Activated CD4-positive, CD25-positive, alpha-beta regulatory T cell treated with anti-CD3 and anti-CD28 coated beads, Interleukin-2, amount 50 U/mL, for 72 hours (primary cell): ENCODE measurements at places on chromosomes 12 and 14.

GRCh38 chr12:67819902-67820301, 169.3 kb upstream of the IFNG-AS1 start:
- no peak for DNase-seq

DNA sequence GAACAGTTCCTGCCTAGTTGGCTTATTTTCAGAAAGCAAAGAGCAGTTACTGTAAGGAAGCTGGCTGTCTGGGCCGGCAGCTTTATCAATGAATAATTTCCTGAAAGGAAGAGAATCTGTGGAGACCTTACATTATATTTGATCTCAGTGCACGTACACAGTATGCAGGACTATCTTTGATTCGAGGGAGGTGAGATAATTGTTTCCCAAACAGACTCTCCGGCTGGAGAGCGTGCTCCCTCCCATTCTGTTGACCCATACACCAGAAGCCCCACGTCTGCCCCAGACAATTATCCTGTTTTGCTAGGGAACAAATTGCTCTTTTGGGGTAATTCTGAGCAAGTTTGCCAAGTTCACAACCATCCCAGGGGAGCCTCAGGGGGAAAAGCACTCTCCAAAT, 1115.0 kb downstream of the VRK1 start:
- no peak for DNase-seq

DNA sequence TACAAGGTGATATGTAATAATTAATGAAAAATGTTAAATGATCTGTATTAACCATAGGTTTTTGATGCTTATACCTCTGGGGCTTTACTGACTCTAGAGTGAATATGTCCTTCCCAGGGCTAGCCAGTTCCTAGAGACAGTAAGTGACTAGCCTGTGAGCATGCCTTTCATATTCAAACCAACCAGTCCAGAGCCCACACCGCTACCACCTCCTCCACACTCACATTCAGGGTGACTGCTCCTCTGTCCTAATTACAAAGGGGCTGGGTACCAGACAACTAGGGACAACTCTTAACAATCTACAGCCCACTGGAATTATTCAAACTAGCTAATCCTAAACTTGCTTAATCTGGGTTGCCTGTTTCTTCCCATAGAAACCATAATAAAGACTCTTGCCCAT, 49.0 kb downstream of the RALGAPA1 start:
- no peak for DNase-seq

DNA sequence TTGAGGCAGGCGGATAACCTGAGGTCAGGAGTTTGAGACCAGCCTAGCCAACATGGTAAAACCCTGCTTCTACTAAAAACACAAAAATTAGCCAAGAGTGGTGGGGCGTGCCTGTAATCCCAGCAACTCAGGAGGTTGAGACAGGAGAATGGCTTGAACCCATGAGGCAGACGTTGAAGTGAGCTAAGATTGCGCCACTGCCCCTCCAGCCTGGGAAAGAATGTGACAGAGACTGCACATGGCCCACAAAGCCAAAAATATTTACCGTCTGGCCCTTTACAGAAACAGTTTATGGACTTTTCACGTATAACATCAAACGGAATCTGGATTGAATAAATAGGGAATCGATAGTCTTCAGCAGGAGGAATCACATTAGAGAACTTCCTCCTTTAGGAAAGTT, 3.5 kb downstream of the RSRC2 start:
- DNase-seq = no peak

DNA sequence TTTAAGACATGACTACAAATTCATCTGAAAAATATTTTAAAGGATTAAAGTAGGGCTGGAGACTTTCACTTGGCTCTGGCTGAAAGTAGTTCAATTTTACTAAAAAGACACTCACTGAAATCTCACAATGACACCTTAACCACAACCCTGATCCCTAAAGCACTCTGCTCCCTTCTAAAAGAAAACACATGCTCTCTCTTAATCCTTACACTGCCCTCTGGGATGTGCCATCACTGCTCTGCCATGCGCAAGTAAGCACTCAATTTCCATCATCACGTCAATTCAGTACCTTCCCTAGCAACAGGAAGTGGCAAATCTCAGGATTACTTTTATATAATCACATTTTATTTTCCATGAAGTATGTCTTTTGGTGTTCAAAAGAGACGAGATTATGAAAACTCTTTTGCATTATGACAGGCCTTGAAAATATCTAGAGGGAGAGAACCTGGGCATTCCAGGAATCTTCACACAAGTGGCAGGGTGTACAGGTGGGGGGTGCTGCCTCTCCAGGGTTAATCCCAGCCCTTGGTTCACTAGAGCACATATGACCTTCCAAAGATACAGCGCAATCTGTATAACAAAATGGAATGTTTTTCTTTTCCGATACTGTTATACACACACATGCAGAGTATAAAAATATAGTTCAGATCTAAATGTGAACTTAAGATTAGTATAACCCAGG, 7.3 kb downstream of the ATG14 start:
- DNase-seq = no peak

DNA sequence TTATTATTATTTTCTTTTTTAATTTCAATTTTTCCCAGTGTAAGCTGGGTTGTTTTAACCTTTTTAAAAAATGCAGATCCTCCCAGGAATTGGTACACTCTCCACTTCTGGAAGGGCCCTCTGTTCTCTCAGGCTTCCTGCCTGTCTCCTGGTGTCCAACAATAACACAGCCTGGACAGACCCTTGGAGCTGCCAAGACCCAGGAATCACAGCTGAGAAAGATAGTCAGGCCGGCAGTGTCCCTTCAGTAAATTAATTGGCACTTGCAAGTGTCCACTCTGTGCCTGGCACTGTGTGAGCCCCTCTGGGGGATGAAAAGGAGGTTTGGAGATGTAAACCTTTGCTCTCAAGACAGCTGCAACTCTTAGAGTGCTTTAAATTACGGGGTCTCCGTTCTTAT, 113.3 kb downstream of the SMOC1 start:
- no peak for DNase-seq

DNA sequence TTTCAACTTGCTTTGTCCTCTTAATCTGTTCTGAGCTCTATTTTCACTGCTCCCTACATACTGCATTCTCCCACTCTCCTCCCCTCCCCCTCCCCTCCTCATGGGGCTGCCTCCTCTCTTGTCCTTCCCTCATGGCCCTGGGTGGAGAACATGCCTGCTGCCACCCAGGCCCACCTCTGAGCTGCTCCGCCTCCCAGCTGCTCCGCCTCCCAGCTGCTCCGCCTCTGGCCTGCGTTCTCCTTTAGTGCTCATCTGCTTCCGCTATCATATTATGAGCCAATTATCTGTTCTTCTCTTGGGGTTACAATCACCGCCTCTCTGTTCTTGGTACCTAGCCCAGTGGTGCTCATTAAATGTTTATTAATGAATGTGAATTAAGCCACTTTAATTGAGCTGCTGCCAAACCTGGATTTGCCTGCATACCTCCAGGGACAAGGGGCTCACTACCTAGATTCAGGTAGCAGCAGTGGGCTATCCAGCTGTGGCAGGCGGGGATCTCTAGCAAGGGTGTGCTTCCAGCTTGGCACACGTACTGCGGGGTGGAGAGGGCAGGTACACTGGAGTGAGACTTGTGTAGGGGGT, 32.0 kb upstream of the FAM181A start:
- DNase-seq = no peak
